DMS153 (cell line): ENCODE measurements at places on chromosomes 11 and 22.

DNA sequence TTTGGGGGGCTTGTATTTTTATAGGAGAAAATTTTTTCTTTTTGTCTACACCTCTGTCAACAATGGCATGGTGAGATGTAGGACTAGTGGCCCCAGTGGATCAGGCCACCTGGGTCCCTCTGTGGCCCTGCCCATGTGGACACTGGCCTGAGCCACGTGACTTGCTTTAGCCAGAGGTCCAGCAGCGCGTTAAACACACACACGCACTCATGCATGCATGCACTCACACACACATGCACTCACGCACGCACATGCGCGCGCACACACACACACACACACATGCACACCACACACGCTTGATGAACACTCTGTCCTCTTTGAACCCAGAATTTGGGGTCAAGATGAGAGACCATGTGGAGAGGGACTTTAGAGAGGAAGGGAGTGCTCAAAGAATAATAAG lies 59.4 kb upstream of the NUP50 start:
- DNase-seq, result no peak

- DNase-seq, result no peak
These were observed 264.0 kb downstream of the ETS1 start for GRCh38 chr11:128323381-128323780.

- no peak for DNase-seq
These were observed 114.5 kb downstream of the MAML2 start for GRCh38 chr11:96228473-96228891.

DNA sequence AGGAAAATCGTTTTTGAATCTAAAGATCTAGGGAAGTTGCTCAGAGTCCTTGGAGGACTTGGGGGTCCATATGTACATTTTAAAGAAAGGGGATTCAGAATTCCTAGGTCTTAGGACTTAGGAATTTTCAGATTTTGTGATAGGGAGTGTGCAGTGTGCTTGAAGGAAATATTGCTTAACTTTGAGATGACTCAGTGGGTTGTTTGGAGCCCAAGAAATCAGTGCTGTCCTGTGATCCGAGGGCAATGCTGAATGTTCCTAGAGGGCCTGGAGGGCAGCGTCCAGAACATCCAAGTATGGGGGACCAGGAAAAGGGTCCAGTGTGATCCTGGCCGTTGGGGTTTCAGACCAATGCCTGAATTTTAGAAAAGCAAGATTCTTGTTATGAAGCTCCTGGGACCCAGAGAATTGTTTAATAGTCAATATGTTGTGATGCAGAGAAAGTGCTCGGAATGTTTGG lies 3.1 kb upstream of the IGF2 start:
- DNase-seq, result no peak

DNA sequence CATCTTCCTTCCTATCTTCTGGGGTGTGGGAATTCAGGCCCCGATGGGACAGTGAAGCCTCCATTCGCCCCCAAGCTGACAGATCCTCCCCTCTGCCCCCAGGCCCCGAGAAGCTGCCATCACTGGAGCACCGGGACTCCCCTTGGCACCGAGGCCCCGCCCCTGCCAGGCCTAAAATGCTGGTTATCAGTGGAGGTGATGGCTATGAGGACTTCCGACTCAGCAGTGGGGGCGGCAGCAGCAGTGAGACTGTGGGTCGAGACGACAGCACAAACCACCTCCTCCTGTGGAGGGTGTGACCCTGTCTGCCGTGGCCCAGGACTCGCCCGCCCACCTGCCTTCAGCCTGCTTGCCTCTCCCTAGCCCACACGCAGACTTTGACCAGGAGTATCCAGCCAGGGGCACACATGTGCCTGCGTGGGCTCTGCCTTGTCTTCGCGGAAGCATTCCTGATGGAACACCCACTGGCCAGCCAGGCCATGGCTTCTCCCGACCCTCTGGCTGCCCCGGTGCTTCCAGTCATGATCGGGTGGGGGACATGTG lies 8.6 kb upstream of the RELT start:
- no peak for DNase-seq

DNA sequence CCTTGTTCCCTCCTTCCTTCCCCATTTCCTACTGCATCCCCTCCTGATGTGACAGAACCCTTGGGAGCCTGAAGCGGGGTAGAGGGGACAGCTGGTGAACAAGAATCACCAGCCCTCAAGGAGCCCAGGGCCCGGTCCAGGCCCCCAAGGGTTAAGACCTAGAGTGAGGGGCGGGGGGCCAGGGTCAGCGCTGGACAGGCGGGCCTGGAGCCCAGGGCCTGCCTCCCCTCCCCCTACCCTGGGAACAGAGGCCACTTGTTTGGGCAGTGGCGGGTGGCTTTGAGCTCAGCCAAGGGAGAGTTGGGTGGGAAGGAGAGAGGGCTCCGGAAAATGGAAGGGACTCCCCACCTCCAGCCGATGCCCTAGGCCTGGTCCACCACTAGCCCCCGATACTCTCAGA lies 2.1 kb downstream of the ARAP1 start:
- DNase-seq, result no peak

DNA sequence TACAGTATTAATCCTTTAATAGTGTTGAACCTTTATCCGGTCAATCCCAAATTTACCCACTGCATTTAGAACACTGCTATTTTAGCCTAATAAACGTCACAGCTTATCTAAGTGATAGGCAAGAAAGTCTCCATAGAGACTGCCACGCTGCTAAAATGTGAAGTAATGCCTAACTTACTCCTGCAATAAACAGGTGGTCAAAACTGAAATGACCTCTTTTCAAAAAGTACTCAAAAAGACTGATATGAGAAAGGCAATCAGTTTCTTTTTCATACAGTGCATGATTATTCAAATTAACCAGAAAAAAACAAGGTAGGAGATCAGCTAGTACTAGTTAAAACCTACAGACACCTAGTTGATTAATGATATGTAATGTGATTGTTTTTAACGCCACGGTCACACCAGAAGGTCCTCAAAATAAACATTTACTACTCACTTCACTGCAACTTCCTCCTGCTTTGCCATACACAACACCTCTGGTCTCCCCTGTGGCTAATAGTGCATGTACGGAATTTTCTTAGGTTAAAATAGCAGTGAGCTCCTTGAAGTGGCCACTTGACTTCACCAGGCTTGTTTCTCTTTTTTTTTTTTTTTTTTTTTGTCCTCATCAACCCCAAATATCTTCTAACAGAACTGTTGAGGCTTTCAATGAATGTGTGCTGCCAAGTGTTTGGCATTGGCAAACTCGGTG lies 8.8 kb downstream of the ATP5MG start:
- no peak for DNase-seq

DNA sequence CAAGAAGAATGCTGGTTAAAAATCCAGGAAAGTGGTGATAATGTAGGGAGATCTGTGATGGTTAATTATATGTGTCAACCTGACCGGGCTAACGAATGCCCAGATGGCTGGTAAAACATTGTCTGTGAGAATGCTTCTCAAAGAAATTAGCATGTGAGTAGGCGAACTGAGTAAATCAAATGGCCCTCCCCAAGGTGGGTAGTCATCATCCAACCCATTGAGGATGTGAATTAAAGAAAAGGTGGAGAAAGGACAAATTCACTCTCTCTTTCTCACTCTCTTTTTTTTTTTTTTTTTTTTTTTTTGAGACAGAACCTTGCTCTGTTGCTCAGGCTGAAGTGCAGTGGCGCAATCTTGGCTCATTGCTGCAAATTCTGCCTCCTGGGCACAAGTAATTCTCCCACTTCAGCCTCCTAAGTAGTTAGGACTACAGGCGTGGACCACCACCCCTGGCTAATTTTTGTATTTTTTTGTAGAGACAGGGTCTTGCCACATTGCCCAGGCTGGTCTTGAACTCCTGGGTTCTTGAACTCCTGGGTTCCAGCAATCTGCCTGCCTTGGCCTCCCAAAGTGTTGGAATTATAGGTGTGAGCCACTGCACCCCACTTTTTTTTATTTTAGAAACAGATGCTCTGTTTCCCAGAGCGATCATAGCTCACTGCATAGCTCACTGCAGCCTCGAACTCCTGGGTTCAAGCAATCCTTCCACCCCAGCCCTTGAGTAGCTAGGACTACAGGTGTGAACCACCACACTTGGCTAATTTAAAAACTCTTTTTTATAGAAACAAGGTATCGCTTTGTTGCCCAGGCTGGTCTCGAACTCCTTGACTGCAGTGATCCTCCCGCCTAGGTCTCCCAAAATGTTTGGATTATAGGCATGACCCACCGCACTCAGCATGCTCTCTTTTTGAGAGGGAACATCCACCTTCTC lies 22.0 kb upstream of the P2RY6 start:
- DNase-seq, result no peak

- no peak for DNase-seq
These were observed 97.7 kb downstream of the ABTB2 start for GRCh38 chr11:34260072-34260575.

DNA sequence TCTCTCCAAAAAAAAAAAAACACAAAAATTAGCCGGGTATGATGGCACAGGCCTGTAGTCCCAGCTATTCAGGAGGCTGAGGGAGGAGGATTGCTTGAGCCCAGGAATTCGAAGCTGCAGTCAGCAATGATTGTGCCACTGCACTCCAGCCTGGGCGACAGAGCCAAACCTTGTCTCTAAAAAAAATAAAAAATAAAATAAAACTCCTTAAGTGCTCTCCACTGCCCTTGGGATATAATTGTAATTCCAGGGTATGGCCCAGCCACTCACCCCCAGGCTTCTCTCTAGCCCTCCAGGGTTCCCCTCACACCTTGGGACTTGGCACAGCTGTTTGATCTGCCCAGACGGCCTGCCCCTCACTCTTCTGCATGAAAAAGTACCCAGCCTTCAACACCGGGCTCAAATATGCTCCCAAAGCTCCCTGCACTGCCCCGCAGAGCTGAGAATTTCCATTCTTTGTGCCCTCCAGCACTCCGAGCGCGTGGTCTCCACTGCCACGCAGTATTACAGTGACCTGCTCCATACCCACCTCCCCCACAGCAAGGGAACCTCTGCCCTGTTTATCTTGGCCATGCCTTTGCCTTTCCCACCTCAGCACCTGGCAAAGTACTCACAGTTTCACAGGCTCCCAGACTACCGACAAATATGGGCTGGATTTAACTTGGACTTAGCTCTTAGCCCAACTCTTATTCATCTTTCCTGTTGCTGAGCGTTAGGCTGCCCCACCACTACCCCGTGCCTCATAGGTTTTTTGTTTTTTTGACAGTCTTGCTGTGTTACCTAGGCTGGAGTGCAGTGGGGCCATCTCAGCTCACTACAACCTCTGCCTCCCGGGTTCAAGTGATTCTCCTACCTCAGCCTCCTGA lies 7.6 kb upstream of the FTH1 start:
- no peak for DNase-seq

GRCh38 chr11:71542382-71542781 lies 4.6 kb downstream of the KRTAP5-8 start:
- DNase-seq, result no peak

GRCh38 chr11:13784855-13785254 lies 116.4 kb downstream of the FAR1 start:
- no peak for DNase-seq

DNA sequence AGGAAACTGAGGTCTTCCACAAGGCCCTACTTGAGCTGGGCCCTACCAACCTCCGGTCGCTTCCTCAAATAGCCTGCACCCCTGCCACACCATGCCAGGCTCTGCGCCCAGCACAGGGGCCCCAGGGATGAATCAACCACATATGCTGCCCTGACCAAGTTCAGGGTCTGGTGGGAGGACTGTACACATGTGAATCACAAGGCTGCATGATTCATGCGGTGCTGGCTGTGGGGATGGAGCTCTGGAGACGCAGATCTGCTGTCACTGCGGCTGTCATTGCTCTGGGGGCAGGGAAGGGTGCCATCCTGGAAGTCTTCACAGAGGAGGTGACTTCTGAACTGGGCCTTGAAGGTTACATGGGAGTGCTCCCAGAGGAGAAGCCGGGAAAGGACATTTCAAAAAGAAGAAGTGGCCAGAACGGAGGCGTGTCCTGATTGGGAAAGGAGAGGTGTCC lies 21.5 kb downstream of the CYTH4 start:
- no peak for DNase-seq

GRCh38 chr11:77820565-77821348 lies at the start of the genes AAMDC and RSF1:
Gene AAMDC (plus strand): TSS chr11:77821144. CDS start chr11:77842497, 21,353 bp downstream.
Gene RSF1 (minus strand): TSS chr11:77820722. CDS start chr11:77820714, 8 bp downstream.
- peak; percentile 98 for DNase-seq

DNA sequence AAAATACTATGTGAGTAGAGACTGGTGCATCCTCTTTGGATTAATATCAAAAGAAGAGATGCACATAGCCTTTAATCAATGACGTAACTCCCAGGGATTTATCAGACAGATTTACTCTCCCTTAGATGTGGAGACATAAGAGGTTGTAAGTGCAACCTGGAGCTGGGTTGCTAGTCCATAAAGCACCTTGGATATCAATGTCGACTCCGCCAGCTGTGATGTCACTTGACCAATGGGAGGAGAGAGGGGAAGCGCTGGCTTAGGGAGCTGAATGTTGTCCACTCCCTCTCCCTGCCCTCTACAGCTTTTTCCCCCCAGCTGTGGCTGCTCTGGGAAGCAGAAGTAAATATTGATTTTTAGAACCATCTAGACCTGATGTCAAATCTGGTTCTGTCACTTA lies 28.9 kb upstream of the TMEM86A start:
- DNase-seq, result no peak

- no peak for DNase-seq
These were observed 12.5 kb downstream of the ATXN10 start for GRCh38 chr22:45684169-45684568.

DNA sequence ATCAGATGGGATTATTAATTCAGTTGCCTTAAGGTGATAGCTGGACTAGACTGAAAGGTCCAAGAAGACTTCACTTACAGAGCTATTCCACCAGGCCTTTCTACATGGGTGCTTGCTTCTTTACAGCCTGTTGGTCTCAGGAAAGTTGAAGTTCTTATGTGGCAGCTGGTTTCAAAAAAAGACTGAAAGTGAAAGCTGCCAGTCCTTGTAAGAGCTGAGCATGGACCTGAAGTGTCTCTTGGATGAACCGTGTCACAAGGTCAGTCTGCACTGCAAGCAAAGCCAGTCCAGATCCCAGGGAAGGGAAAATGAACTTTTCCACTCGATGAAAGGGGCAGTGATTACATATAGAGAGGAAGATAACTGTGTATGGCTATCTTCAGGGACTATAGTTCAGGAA lies 201.5 kb upstream of the LUZP2 start:
- DNase-seq, result no peak

- peak; percentile 9 for DNase-seq
These were observed 17.4 kb upstream of the PRAME start for GRCh38 chr22:22576244-22576988.

DNA sequence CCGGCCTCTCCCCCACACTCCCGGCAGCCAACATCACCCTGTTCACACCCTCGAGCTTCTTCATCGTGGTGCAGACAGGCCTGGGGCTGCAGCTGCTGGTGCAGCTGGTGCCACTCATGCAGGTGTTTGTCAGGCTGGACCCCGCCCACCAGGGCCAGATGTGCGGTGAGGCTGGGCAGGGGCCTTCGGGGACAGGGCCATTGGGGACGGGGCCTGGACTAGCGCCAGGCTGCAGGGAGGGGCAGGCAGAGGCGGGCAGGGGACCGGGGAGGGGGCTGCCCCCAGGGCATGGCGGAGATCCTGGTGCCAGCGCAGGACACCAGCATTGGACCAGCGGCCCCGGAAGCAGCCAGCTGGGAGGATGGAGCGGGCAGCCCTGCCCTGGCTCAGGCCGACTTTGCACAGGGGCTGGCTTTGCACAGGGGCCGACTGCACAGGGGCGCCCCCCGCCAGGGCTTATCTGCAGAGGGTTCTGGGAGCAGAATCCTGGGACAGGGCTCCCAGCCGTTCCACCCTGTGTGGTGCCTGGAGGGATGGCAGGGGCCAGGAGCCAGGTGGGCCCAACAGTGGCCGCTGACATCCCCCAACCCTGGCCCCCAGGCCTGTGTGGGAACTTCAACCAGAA lies 8.6 kb downstream of the MUC5B start:
- no peak for DNase-seq
